Cardiac septum (tissue), 1 donor: ENCODE measurements at places on chromosomes 2 and 18. TPM values are rescaled to one million over a fixed set of nuclear protein-coding genes. Genes with fewer than 3 reads are reported as not detected.

The DSG3 gene
- total RNA-seq: not detected

The UNC50 gene
- 27.9 TPM for total RNA-seq

The RBM43 gene
- total RNA-seq: 1.5 TPM

The SYT4 gene
- total RNA-seq: not detected

The SERPINB3 gene
- not detected for total RNA-seq

The G6PC2 gene
- total RNA-seq: not detected
